ENCODE measurements at places on chromosomes 1 and 21.

GRCh38 chr1:115454837-115455511, 116.9 kb upstream of the NGF start:
- DNase-seq: no peak

DNA sequence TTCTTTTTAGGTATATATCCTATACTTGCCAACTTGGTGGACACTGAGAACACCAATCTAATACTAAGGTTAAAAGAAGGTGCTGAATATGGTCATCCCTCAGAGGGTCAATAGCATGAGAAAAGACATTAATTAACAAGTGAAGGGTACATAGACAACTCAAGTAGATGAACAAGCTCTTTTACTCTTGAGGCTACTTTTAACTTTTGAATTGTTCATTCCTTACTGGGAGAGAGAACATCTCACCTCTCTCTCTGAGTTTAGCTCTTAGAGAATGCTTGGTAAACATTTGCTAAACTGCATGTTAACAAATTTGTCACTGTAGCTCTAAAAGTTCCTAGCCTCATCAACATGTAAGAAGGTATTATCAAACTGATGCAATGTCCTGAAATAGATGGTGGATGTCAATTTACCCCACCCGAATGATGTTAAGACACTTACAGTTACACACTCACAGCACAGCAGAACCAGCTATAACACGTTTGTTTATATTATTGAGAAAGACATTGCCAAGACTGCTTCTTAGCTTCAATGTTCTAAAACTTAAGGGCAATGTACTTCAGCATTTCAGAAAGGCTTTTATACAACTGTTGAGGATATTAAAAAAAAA, 35.9 kb downstream of the HEATR1 start:
- DNase-seq: no peak

DNA sequence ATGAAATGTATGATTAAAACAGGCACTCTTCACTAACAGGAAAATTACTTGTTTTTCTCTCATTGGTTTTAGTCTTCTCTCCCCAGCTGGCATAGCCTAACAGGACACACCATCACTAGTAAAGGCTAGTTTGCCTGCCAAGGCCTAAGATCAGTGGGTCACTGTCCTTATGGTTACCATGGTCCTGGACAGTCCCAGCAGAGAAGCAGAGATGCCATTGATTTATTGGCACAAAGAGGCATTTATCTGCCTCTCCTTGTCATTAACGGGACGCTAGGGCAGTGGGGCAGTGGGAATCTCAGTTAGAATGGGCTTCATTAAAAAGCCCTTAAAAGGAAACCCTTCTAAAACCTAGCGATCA, 13.9 kb downstream of the CD247 start:
- DNase-seq: no peak

DNA sequence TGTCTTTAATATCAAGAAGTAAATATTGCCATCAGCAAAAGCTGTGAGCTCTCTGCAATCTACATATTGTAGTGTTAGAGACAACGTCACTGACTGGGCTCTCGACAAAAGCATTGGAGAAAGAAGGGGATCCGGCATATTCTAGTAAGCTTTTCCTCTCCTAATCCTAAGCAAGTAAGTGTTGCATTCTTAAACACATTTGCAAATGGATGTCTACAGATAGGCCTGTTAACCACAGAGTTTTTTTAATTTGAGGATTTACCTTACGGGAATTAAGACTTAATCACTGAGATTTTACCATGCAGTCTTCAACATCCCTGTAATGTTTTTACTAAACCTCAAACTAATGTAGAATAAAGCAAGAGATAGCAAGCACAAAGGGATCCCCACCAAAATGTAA, 426.5 kb upstream of the CAMK1G start:
- DNase-seq: no peak

- no peak for DNase-seq
Measured at GRCh38 chr1:38088366-38088765, 41.8 kb upstream of the POU3F1 start.

- DNase-seq: no peak
Measured at GRCh38 chr1:37017720-37018119, 16.6 kb downstream of the GRIK3 start.

- DNase-seq: no peak
Measured at GRCh38 chr1:170594066-170594626, 62.2 kb downstream of the GORAB start.

DNA sequence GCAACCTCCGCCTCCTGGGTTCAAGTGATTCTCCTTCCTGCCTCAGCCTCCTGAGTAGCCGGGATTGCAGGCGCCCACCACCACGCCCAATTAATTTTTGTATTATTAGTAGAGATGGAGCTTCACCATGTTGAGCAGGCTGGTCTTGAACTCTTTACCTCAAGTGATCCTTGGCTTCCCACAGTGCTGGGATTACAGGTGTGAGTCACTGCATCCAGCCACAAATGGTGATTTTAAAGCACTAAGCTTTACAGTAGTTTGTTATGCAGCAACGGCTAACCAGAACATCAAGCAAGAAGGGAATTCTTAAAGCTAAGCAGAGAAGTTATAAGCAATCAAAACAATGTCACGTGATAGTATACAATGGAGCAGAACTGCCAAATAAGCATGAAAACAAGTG, 65.7 kb downstream of the NVL start:
- no peak for DNase-seq

DNA sequence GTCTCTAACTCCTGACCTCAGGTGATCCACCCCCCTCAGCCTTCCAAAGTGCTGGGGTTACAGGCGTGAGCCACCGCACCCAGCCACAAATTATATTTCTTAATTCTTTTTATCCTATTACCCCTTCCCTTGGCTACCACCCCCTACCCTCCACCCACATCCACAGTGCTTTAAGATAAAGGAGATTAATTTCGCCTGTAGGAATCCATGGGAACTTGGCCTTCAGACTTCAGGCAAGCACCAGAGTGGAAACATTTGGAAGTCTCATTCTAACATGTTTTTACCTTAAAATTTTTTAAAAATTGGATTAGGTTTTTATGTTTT, 10.4 kb downstream of the CNST start:
- DNase-seq: no peak

- no peak for DNase-seq
Measured at GRCh38 chr21:44477131-44477530, 21.8 kb downstream of the LRRC3 start.
